NCI-H2029 treated with DMSO at 0.1 percent for 48 hours (cell line): ENCODE measurements at places on chromosomes 7 and 10.

DNA sequence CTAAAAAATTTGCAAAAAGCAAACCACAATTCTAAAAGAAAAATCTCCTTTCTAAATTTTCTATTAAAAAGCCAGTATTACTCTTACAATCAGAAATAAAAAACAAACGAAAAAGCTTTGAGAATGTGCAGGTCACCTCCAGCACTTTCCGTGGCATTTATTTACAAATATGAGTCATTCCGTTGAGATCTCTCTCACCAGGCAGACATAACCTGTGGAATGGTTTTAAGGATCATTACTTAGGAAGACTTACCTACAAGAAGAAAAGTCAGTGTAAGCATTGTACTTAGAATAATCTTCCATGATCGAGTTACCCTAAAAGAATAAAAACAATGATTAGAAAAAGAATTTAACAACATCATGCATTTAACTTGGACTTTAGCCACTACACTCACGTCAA is 3.3 kb downstream of the SUN3 start:
- DNase-seq: no peak

- no peak for DNase-seq
These were observed 55.5 kb upstream of the PTPN12 start for GRCh38 chr7:77481615-77482014.

DNA sequence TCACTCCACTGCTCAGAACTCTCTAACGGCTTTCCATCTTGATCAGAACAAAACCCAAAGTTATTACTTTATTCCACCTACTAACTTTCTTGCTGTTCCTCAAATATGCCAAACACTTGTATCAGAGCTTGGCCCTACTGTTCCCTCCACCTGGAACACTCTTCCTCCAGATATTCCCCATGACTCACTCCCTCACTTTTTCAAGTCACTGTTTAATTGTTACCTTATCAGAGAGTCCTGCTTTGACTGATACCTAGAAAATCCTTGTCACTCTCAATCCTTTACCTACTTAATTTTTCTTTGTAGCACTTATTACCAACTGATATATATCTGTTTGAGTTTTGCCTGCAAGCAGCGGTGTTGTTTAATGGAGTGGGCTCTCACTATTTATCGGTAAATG is 5.6 kb upstream of the NFKB2 start:
- DNase-seq: no peak

DNA sequence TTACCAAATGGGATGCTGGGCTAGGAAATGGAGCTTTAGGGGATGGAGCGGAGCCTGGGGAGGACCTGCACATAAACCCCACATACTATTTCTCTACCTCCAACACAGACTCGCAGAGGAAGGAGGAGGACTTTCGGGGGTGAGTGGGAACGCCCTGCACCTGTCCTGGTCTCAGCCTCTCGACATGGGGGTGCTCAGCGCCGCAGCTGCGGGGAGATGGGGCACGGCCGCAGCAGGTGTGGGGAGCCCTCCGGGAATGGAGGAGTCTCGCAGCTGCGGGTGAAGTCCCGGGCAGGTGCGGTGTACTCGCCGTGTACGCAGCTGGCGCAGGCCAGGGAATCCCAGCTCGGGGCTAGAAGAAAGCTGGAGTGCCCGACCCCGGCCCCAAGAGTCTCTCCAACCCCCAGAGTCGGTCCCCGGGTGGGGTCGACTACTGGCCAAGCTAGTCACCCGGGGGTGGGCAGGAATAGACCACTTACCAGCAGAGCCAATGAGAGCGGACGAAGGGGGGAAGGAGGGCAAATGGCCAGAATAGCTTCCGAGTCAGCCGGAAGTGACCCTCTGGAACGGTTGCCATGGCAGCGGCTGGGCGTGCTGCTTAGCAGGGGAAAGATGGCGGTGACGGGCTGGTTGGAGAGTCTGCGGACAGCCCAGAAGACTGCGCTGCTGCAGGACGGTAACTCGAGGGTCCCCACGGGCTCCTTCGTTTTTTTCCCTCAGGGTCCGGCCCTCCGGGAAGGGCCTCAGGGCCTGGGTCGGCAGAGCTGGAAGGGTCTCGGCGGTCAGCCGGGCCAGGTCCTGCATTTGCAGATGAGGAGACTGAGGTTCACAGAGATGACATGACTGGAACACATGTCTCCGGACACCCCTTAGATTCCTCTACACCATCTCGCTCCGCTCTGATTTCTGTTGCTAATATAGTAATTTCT is at the start of the genes DPCD and POLL:
DPCD (plus strand) TSS at position 597 of the 929 bp plus-strand sequence; CDS start at position 613, 16 bp downstream.
POLL (minus strand) TSS at position 533 of the 929 bp plus-strand sequence. CDS start 897 bp downstream, outside the sequence.
- peak; percentile 68 for DNase-seq

- DNase-seq: no peak
These were observed 25.8 kb upstream of the SH2B2 start for GRCh38 chr7:102260856-102261255.

- DNase-seq: no peak
These were observed 369.6 kb downstream of the FRMD4A start for GRCh38 chr10:13961097-13961496.

DNA sequence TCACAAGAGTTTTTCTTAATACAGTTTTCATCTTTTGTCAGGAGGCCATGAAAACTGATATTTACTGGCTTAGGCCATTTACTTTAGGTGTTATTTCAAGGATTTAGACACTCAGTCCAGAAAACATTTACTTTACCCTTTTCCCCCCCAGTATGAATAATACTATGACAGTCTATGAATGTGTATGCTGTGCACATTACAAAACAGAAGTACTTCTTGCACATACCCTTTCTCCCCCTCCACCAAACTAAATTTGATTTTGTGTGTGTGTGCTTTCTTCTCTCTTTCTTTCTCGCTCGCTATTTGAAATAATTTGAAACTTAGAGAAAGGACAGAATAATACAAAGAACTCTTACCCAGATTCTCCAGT is 41.3 kb downstream of the RBM33 start:
- no peak for DNase-seq

DNA sequence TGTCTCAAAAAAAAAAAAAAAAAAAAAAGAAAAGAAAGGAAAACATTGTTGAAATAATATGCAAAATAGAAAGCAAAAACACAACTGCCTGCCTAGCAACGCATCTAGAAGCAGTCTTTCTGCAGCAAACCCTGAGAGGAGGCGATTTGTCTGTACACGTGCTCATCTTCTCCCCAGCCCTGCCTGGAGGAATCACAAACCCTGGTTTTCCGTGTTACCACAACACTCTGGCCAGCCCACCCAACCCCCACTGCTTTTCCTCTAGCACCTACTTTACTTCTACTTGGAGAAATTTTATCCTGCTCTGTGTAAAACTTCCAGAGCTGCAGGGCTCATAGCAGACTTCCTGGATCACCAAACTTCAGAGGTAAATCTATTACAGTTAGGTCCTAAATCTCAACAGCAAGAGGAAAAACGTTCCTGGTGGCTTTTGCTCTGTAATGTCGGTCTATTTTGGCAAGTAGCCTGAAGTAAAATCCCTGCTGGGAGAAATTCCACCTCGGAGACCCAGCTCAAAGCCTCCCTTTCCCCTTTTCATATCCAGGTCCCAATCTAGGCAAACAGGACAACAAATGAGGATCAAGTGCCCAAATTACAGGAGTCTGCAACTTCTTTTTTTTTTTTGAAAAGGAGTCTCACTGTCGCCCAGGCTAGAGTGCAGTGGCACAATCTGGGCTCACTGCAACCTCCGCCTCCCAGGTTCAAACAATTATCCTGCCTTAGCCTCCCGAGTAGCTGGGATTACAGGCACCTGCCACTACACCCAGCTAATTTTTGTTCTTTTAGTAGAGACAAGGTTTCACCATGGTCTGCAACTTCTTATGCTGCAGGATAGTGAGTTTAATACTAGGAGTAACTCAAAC is 91.6 kb downstream of the DNMBP start:
- no peak for DNase-seq

- no peak for DNase-seq
These were observed 885 bp upstream of the SYPL1 start for GRCh38 chr7:106112972-106113421.

DNA sequence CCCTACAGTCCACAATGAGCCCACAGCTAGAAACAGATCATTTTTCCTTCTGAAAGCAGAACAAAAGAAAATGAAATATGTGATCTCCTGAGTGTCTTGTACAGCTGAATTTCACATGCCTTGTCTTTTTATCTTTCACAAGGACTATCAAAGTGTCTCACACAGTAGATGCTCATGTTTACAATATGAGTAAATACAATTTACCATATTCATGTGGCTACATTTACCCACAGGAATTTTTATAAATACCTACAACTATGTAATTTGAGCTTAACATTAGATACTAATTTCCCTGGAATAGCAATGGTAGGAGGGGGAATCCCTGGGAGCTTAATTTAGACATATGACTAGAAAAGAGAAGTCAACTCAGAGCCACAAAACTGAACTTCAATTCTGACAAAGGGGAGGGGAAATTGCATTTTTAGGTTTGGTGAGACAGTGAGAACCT is 186.2 kb downstream of the MACC1 start:
- no peak for DNase-seq

DNA sequence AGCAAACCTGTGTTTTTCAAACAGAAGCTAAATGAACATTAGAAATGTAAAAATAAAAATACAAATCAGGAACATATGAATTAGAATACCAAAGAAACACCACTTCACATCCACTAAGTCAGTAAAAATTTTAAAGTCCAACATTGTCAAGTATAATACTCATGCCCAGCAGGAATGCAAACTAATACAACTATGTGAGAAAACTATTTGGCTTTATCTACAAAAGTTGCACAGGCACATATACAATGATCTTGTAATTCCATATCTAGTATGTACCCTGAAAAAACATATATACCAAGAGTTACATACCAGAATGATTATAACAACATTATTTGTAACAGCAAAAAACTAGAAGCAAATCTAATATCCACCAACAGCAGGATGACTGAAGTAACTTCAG is 91.1 kb downstream of the RNF32 start:
- no peak for DNase-seq

GRCh38 chr10:33481184-33481583 is 146.7 kb upstream of the NRP1 start:
- DNase-seq: no peak

GRCh38 chr10:110995301-110995700 is 75.9 kb downstream of the SHOC2 start:
- DNase-seq: no peak

- no peak for DNase-seq
These were observed 65.6 kb downstream of the HIPK2 start for GRCh38 chr7:139711991-139712743.

GRCh38 chr7:49783446-49783845 is 10.0 kb downstream of the VWC2 start:
- no peak for DNase-seq

GRCh38 chr7:99465421-99465768 is 572 bp downstream of the ATP5MF start:
- no peak for DNase-seq

DNA sequence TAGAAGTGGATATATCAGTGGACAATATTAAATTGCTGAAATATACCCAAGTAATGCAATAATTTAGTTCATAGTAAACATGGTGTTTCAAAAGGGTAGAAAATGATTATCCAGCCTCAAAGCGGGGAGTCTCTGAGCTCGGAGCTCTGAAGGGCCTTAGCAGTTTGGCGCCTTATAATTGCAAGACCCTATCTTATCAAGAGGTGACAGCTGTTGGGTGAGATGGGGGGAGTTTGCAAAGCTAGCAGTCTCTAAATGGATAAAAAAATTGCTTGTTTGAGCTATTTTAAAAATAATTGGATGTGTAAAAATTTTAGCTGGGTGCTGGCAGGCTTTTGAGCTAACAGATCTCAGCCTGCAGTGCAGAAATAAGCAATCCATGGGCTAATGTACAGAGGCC is 219.2 kb downstream of the CCSER2 start:
- DNase-seq: no peak

DNA sequence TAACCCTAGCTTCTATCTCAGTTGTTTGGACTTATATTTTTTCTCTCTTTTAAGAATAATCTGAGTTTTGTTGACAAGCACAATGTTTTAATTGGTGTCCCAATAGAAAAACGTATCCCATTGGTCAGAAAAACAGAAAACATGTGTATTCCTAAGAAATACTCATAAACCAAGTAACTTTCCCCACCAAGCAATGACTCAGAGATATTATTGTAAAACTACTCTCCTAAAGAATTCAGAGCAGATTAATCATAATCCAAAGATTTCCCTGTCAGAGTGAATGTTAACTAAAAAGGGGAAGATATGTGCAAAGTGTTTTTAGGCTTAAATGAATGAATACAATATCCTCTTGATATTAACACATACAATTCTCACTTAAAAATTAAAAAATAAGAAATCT is 29.4 kb upstream of the MBL2 start:
- no peak for DNase-seq

DNA sequence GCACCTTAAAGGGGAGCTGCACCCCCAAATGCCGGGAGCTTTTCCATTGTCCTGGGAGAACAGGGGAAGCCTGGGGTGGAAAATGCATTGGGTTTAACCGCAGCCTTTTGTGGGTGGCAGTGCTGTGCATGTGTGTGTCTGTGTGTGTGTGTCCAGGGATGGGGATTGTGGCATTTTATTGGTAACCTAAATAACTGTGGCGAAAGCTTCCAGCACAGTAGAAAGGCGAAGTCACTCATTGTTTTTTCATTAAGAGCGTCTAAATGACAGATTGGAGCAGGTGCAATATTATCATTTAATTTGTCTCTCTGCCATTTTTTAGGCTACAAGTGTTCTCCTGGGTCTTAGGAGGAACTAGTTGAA is 55.1 kb downstream of the INSIG1 start:
- no peak for DNase-seq

DNA sequence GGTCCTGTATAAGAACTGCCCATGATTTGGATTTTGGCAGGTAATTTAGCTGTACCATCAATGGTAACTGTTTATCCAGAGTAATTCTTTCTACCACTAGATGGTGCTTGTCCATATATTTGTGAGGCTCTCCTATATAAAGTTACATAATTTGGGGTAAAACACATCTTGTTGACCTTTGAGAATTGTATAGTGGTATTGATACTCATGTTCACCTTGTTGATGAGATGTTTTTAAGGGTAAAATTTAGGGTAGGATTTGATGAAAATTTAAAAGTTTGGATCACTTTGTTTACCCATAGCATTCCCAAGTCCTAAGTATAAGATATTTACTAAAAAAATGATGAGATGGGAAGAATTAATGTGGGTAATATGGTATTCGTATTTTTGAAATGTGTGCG is 31.6 kb downstream of the ST7 start:
- DNase-seq: peak; percentile 49

DNA sequence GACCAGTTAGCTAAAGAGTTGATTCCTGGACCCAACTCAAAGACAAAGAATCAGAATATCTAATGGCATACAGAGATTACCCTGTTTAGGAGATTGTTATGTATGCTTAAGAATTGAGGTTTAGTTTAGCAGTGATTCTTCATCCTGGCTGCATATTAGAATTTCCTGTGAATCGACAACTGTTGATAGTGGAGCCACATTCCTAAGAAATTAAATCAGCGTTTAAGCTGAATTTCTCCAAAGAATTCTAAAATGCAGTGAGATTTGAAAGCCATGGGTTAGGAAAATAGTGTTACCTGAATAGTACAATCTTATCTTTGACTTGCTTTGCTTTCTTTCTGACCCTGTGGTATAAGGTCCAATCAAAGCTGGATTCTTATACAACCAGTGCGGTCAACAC is 16.4 kb upstream of the FERD3L start:
- DNase-seq: no peak

- DNase-seq: no peak
These were observed 138.8 kb downstream of the DNAJB6 start for GRCh38 chr7:157475601-157476000.
